PC-9 (cell line): ENCODE measurements at places on chromosomes 1 and 21. TPM values are rescaled to one million over a fixed set of nuclear protein-coding genes. Genes with fewer than 3 reads are reported as not detected.

DNA sequence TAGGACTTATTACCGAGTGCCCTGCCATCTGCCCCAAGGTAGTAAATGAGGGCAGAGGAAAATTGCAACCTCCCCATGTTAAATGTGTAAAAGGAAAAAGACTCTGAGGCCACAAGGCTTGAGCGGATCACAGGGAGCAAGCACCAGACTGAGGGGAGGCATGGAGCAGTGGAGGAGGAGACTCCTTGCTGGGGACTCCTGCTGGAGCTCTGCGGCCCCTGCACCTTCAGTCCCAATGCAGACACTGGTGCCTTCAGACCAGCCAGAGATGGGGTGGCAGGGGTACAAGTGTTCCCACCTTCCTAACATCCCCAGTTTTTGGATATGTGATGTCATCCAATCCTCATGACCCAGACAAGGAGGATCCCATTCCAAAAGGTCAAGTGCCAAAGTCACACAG is 128.4 kb upstream of the NGF start:
- DNase-seq = no peak

The S100A5 gene
- total RNA-seq = 7.2 and 11.1 TPM in 2 replicates

DNA sequence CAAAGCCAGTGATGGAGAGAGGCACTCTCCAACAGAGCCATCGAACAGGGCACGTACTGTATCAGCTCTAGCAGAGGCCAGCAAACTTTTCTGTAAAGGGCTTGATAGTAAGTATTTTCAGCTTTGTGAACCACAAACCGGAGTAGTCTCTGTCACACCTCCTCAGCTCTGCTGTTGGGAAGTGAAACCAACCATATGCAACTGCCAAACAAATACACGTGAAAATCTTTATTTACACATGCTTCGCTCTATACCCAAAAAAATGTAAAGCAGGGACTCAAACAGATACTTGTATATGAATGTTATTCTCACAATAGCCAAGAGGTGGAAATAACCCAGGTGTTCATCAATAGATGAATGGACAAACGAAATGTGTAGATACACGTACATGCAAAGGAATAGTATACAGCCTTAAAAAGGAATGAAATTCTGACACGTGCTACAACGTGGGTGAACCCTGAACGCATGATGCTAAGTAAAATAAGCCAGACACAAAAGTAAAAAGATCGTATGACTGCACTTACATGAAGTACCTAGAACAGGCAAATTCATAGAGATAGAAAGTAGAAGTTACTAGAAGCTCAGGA is 39.0 kb downstream of the SETD4 start:
- no peak for DNase-seq

The TPTE gene
- total RNA-seq = not detected in 2 replicates

The HES3 gene
- not detected in 2 replicates for total RNA-seq

The PAPPA2 gene
- 0.50 TPM in 1 of 2 replicates, not detected in the other for total RNA-seq

The FCRL2 gene
- not detected in 2 replicates for total RNA-seq

The NUAK2 gene
- 3.8 and 3.9 TPM in 2 replicates for total RNA-seq

- no peak for DNase-seq
These were observed 64.4 kb upstream of the TLR5 start for GRCh38 chr1:223207293-223208066.

The BATF3 gene
- total RNA-seq = 0.50 and 1.3 TPM in 2 replicates

- no peak for DNase-seq
These were observed 484 bp downstream of the DFFB start for GRCh38 chr1:3857791-3858129.

The PTPN7 gene
- not detected in 2 replicates for total RNA-seq

GRCh38 chr1:113917400-113918082 is 11.6 kb upstream of the HIPK1 start:
- DNase-seq = peak; percentile 84

- DNase-seq = no peak
These were observed 66.4 kb downstream of the MARK1 start for GRCh38 chr1:220594356-220594755.

GRCh38 chr21:45292399-45293219 is 4.9 kb upstream of the POFUT2 start:
- peak; percentile 41 for DNase-seq

The GPN2 gene
- total RNA-seq = 23.8 and 30.6 TPM in 2 replicates

GRCh38 chr1:8661185-8662110 is 156.0 kb downstream of the RERE start:
- DNase-seq = peak; percentile 65

GRCh38 chr1:114695430-114696058 is at the start of gene AMPD1:
Gene AMPD1 (minus strand): TSS chr1:114695546. CDS start chr1:114695471, 75 bp downstream.
- no peak for DNase-seq

DNA sequence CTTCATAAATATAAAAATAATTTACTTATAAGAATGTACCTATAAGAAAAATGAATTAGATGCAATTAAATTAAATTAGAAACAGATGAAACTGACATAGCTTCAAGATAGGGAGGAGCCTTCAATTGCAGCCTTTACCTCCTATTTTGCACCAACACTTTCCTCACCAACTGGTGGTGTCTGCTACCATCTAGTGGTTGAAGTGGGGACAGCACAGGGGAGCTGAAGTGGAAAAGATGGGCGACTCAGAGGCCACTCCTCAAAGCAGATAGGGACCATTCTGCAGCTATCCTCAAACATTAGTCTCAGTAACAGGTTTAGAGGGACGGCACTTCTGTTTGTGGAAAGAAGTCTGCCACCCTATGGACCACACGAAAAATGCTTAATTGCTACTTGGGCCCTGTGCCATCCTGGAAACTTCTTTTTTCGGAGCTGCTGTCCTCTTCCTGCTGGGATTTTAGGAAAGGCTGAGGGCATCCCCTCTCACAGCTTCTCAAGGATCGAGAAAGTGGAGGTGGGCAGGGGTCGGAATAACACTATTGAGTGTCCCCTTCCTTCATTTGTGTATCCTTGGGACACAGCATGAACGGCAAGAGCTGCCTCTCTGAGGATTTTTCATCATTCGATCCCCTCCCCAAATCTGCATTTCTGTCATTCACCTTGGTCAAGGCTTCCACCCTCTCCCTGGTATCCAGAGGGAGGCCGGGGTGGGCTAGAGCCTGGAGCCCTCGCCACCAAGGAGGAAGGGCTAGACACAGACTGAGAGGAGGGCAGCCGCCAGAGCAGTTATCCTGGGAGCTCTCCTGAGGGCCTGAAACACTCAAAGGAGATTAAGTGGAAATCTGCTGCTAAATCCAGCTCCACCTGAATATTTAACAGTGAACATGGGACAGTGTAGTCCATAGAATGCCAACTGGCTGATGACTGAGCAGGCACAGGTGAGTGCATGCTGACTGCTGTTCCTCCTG is 9.6 kb downstream of the PROK1 start:
- DNase-seq = peak; percentile 80

- DNase-seq = no peak
These were observed 183.8 kb downstream of the DNAH14 start for GRCh38 chr1:225113265-225113664.

The SERINC2 gene
- 36.0 and 44.0 TPM in 2 replicates for total RNA-seq

The CA6 gene
- not detected in 2 replicates for total RNA-seq

DNA sequence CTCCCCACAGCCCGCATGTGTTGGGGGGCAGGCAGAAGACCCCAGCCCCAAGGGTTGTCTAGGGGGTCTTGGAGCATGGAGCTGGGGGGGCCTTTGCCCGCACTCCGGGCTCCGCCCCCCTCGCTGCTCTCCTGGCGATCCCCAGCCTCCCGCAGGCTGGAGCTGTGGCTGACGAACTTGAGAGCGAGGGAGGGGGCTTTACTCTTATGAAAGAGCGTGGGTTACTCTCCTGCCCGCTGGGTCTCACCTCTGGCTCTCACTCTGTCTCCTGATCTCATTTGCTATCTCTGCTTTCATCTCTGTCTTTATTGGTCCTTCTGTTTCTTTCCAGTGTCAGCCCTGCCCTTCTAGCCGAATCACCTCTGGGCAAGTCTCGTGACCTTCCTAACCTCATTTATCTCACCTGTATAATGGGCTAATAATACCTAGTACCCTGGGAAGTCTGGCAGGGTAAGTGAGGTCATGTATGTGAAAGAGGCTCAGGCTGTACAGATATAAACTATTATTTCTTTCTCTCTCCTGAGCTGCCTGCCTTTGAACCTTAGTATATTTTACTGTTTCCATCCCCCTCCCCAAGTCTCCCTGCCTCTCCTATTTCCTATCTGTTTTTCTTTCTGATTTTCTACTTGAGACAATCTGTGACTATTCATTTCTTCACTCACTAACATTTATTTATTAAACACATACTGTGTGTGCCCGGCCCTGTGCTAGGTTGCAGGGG is 731 bp downstream of the EFNA4 start:
- DNase-seq = peak; percentile 53

- no peak for DNase-seq
These were observed 71.6 kb downstream of the CDC14A start for GRCh38 chr1:100423832-100424337.

DNA sequence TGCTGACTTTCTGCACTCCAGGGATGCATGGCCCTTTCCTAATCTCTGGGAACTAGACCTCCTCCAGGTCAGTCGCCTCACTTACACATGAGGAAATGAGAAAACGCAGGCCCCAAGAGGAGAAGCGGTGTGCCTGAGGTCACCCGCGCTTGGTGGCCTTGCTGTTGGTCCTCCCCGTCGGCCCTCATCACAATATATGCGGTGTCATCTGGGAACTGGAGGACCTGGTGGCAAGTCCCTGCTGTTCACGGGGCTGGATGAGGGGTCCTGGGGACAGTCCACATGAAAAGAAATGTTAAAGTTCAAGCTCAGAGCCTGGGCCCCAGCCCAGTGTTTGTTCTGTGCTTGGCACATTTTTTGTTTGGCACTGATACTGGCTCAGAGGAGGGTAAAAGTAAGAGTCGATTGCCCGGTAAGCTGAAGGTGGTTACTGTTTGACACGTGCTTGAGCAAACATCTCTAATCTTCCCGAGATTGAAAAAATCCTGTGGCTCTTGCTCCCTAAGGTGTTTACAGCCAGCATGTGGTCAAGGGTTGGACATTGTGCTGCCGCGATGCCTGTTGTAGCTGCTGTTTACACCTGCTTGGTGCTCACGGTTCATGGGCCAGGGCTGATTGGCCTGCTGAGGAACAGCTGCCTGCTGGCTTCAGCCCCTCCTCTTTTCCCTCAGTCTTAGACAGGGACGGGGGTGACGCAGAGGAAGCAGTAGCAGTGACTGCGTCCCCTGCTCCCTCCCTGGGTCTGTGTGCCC is 5.2 kb downstream of the COQ8A start:
- no peak for DNase-seq

- DNase-seq = no peak
These were observed 15.2 kb downstream of the CDCP2 start for GRCh38 chr1:54137534-54138061.
